ENCODE measurements at places on chromosomes 12 and 14. TPM values are rescaled to one million over a fixed set of nuclear protein-coding genes. Genes with fewer than 3 reads are reported as not detected.

DNA sequence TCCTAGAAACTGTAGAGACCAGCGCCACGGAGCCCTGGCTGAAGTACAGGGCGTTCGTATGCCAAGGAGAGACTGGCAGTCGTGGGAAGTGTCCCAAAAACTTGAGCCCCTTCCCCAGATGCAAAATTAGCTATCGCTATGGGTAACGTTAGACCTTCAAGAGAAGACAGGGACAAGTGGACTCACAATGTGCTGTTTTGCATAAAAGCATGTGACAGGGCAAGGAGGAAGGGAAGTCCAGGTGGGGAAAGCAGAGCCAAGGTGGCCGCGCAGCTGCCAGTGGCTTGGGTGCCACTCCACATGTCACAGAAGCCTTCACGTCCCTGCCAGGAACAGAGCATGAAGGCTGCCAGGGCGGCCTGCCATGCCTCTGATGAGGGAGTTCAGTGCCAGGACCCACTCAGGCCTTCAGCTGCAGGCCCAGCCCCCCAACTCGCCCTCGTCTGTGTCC is 61.2 kb upstream of the DYNC1H1 start:
- DNase-seq = no peak

DNA sequence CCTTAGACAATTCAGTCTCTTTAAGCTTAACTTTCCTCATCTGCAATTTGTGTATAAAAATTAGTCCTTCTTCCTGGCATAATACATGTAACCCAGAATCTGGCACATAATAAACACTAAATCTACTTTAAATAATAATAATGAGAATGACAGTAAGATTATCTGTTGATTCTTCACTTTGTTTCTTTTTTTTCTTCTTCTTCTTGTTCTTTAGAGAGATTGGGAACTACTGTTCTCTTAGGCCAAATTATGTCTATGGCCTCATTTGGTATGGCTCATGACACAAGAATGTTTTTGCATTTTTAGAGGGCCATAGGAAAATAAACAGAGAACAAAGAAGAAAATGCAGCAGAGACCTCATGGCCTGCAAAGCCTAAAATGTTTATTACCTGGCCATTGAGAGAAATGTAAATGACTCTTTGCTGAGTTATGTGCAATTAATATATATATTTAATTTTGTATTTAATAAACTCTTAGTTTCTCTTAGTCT is 275.8 kb downstream of the SLC6A15 start:
- no peak for DNase-seq

DNA sequence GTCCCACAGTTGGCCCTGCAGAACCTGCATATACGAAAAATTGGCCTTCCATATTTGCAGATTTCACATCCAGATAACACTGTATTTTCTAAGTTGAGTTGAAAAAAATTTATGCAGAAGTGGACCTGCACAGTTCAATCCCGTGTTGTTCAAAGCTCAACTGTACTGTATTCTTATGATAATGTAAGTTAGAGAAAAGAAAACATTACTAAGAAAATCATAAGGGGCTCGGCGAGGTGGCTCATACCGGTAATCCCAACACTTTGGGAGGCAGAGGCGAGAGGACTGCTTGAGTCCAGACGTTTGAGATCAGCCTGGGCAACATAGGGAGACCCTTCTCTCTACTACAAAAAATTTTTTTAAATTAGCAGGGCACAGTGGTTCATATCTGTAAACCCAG is 18.2 kb upstream of the SLC35E3 start:
- DNase-seq = no peak

The MSI1 gene
- total RNA-seq = not detected

The KERA gene
- total RNA-seq = not detected

The ARHGEF25 gene
- 17.0 TPM for total RNA-seq

The KIF21A gene
- 11.8 TPM for total RNA-seq

DNA sequence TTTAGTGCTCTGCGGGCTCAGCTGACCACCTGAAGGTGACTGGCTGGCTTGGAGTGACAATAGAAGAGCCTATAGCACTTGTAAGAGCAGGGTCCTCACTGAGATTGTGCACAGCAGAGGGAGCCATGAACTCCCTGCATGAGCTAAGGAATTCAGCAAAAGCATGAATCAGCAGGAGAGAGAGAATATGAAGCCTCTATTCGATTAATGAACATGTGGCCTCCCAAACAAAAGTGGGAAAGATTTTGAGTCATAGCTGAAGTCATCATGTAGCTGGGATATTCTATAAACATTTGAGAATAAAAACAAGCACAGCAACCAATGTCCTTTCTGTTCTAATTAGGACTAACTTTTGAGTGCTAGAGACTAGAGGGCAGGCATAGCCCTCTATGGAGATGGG is 626.6 kb downstream of the DIO2 start:
- peak; percentile 38 for DNase-seq

GRCh38 chr12:56572288-56572687 is 50.7 kb downstream of the RBMS2 start:
- no peak for DNase-seq

DNA sequence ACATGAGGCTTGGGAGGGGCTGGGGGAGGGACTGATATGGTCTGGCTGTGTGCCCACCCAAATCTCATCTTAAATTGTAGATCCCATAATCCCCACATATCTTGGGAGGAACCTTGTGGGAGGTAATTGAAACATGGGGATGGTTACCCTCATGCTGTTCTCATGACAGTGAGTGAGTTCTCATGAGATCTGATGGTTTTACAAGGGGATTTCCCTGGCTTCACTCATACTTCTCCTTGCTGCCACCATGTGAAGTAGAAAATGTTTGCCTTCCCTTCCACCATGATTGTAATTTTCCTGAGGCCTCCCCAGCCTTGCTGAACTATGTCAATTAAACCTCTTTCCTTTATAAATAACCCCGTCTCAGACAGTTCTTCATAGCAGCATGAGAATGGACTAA is 362.9 kb downstream of the PCNX1 start:
- no peak for DNase-seq

- DNase-seq = no peak
Measured at GRCh38 chr14:105600939-105601359, 74.6 kb downstream of the TMEM121 start.

All from MG63 (cell line).